ENCODE measurements at places on chromosomes 7 and 10.

GRCh38 chr7:2567679-2568278 is 9.0 kb downstream of the IQCE start:
- no peak for DNase-seq

DNA sequence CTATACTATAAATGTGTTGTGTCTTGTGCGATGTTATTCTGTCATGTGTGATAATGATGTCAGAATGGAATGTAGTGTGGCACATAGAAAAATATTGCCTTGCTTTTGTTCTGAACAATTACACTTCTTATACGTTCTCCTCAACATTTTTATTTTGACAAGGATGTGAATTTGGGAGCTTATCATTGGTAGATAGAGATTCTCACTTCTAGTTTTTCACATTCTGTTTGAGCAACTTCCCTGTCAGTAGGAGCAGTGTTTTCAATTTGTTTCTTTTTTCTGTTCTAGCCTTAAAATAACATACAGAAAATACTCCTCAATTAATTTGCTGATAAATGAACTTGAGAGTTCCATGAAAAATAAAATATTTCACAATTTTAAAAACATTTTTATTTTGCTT is 17.6 kb downstream of the SUN3 start:
- DNase-seq = no peak

DNA sequence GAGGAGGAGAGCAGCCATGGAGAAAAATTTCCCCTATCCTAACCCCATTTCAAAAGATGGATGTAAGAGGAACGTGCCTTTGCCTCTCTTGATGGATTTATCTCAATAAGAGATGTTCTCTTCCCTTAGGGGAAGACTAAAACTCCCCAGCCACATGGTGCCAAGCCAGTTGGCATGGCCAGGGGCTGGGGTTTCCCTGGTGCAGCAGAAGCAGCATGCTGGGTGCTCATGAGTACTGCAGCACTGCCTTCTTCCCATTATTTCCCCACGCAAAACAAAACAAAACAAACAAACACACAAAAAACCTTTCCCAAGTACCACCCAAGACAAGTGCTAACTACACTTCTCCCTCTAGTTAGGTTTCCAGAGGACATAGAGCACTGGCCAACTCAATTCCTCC is 97.2 kb downstream of the DOCK4 start:
- DNase-seq = no peak

DNA sequence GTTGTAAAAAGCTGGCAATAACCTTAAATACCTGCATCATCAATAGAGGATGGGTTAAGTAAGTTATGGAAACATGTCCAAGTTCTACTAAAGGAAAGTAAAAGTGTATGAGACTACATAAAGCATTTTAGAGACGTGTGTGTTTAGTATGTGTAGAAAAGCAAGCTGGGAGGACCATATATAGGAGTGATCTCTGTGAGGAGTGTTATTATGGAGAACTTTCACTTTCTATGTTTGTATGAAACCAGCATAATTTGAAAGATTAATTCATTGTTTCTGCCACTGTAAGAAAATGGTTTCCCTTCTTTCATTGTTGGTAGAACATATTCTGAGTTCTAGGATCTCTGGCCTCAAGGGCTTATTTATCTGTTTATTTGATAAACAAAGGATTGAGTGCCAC is 19.2 kb upstream of the PDLIM1 start:
- no peak for DNase-seq

Data from activated B cell treated with CpG ODN at 0.5 μM for 24 hours (primary cell).